ENCODE measurements at places on chromosomes 2 and 18.

DNA sequence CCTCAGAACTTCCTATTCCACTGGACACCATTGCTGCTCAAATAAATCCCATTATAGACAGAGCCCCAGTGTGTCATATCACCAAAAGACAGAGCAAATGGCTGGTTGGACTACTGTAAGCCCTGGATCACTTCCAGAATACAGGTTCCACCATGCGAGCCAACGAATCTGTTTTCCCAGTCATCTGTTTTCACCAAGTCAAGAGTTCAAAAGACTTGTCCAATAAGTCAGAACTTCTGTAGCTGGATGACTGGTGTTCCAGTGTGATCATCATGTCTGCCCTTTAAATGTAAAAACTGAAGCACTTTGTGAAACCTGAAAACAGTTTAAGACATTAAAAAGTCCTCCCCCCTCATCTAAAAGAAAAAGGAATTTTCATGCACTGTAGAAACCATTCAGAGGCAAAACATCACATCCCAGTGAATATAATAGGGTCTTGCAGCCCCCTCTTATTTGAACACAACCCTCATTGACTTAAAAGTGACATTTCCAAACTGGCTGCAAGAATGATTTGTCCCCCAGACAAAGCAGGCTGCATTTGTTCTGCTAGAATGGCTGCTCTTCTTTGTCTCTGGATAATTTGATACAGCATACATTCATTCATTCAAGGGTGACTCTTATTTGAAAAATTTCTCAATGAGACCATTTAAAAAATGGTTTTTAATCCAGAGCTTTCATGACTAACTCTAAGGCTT lies 64.6 kb upstream of the TANC1 start:
- no peak for DNase-seq

DNA sequence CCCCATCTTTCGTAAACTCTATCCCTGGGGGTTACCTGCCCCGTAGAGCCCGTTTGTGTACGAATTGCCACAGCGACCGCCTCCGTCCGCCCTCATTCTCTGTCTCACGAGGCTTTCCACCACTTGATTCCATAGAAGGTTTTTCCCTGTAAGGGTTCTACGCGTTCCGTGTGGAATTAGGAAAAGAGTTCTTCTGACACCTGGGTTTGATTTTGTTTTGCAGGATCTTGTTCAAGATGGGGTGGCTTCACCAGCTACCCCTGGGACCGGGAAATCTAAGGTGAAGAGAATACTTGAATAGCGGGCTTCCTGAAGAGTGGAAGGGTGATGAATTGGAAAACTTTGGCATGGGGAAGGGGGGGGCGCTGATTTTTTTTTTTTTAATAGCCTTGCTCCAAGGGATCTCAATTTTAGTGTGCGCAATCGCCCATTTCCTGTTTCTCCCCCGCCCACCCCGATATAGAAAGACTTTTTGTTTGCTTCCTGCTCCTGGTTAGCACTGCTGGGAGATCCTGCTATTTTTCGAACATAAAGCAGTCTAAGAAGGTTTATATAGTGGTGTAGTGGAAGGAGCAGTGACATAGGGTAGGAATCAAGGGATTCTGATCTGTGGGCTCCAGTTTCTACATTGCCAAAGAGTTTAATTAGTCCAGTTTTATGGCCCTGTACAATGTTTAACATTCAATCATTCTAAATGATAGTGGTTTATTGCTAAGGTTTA lies 564 bp downstream of the GCC2 start:
- peak; percentile 68 for DNase-seq

DNA sequence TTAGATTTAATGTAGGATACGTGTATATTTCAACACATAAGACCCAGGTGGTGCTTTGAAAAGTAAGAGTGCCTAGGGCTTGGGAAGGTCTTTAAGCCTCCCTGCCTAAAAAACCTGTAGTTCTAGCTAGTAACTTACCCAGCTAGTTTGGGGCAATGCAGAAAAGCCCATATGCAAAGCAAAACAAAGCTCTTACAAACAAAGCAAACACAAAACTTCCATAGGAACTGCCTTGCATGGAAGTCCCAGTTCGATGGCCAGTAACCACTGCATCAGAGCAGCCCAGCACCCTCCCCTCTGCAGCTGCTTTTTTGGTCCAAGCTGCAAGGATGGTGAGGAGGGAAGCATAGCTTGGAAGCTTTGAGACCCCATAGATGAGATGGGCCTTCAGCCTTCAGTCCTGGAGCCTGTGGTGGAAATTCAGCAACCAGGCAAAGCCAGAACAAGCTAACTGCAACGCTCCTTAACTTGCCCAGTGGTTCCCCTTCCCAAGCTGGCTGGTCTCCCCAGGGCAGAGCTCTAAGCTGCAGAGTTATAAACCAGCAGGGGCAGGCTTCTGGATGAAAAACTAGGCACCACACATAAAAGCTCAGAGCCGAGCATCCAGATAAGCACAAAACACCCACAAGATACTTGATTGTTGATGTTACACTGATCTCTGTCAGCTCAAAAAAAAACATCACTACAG lies 16.2 kb downstream of the C2orf76 start:
- no peak for DNase-seq

GRCh38 chr2:10057231-10058107 lies 14.1 kb downstream of the KLF11 start:
- DNase-seq: no peak

- DNase-seq: no peak
Observed at GRCh38 chr2:240584486-240585031, 2.0 kb upstream of the CAPN10 start.

DNA sequence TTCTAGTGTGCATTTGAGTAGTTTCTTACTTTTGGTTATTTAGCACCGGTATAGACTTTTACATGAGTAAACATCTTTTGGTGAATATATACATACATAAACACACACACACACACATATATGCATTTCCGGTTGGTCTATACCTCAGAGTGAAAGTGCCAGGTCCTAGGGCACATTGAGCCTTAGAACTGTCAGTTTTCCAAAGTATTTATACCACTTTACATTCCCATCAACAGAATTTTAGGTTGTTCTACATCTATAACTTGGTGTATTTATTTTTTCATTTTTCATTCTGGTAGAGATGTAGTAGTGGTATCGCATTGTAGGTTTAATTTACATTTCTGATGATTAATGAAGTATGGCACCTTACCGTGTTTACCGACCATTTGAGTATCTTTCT lies 22.6 kb downstream of the MMADHC start:
- DNase-seq: no peak

- DNase-seq: no peak
Observed at GRCh38 chr2:16034151-16034974, 94.0 kb downstream of the MYCN start.

GRCh38 chr2:121066526-121066925 lies 218.5 kb downstream of the TFCP2L1 start:
- no peak for DNase-seq

DNA sequence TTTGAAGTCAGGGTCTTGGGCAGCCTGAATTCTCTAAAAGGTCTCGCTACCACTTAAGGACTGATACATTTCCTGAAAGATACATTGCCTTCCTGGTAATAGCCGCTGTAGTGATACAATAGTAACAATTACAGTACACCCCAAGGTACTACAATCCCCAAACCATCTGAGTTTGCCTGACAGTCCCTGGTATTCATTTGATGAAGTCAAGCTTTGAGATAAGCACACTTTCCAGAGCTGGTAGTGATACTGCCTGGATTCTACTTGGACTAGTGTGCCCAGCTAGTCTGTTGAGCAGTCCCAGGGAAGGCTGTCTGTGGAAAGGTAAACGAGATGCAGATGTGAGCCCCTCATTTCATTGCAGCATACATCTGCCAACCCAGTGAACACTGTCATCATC lies 24.4 kb upstream of the ITGB6 start:
- DNase-seq: no peak

- no peak for DNase-seq
Observed at GRCh38 chr18:21463718-21464117, 136.8 kb downstream of the ESCO1 start.

All from activated naive CD4-positive, alpha-beta T cell treated with anti-CD3 and anti-CD28 coated beads, Interleukin-2, amount 10 ng/mL, durations not matched to agents 7 days and 5 days (primary cell).